ENCODE measurements at places on chromosomes 11 and 22.
A peak's percentile ranks its signal among the peaks of the same experiment; 100 is the strongest.

DNA sequence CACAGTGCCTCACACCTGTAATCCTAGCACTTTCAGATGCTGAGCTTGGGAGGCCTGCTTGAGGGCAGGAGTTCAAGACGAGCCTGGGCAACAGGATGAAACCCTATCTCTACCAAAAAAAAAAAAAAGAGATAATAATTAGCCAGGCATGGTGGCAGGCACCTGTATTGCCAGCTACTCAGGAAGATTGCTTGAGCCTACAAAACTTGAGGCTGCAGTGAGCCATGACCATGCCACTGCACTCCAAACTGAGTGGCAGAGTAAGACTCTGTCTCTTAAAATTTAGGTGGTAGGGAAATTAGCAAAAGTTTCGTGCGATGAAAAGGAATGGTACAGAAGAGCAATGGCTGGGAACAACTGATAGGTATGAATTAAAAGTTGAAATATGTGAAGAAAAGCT is 18.0 kb downstream of the ST13 start:
- no peak for DNase-seq

DNA sequence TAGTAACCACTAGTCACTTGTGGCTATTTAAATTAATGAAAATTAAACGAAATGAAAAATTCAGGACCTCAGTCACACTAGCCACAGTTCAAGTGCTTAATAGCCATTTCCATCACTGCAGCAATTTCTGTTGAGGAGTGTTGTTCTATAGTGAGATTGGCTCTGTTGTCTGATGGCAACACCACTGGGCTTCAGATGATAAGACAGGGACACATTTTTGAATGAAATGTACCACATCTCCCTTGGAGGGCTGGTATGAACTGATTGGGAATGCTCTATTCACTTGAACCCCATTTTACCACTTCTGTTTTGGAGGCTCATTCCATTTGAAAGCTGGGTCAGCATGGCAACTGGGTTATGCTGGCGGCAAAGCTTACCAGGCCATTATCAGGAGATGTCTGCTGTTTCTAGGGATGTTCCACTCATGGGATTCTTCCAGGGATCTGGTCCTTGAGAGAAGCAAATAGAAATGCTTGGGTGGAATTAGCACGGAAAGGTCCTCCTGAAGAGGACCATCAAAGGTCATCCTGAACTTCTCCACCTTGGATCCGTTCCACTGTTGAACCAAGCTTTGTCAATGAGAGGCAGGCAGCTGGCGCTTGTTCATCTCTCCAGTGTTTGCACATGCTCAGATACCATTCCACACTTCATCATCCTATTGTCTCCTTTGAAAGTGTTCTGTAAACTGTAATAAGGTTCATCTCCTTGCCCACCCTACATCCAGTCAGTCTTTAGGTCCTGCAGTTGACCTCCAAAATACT is 7.6 kb downstream of the AMOTL1 start:
- no peak for DNase-seq

- peak; percentile 36 for DNase-seq
These were observed at the start of gene MAP6 for GRCh38 chr11:75668451-75669297. Gene MAP6, minus strand, starts transcription at chr11:75669038. Its CDS starts 669 bp downstream, at chr11:75668369.

- DNase-seq = peak; percentile 77
These were observed 9.4 kb downstream of the TRIM29 start for GRCh38 chr11:120128392-120129119.

GRCh38 chr22:46763051-46763705 is 728 bp downstream of the TBC1D22A start:
- peak; percentile 38 for DNase-seq

DNA sequence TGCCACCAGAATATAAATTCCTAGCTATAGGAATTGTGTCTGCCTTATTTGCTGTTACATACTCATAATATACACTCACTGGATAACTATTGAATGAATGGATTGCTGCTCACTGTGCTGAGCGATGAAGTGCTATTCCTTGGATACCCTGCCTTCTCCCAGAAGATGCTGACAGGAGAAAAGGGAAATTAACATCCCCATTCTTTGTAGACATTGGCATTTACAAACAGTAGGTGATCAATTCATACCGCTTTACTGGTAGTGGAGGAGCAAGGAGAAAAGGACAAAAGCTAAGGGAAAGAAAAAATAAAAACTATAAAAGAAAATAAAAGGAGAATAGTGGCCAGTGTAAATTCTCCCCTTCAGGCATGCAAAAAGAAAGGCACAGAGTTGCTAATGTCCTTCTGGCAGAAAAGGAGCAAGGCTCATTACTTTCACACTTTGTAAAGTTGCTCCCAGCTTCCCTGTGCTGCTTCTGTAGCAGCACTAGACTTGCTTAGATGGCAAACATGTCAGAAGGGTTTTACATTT is 183.0 kb downstream of the LUZP2 start:
- DNase-seq = no peak

DNA sequence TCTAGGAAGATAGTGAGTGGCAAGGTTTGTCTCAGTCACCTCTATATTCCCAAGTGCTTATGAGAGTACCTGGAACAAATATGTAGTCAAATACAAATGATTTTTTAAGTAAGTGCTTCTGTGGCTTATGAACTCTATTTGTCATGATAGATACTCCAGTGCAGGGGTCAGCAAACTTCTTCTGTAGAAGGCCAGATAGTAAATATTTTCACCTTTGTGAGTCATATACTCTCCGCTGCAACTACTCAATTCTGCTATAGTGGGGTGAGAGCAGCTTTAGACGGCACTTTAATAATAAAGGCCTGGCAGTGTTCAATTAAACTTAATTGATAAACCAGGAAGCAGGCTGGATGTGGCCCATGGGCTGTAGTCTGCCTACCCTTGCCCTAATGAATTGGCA is 12.4 kb upstream of the CCDC34 start:
- DNase-seq = no peak

DNA sequence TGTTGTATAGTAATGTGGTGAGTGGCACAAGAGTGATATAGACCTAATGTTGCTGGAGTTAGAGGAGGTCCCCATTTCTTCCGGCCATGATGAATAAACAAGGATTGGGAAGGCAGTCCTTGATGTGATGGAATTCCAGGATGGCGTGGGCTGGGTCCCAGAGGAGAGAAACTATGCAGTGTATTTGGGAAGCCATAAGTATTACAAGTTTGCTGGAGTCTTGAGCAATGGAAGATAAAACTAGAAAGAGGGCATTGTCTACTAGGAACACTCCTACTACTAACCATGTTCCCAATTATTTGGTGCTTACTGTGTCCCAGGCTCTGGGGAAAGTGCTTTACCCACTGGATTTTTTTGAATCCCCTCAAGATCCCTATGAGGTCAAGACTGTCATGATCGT is 20.0 kb downstream of the LDLRAD3 start:
- no peak for DNase-seq

DNA sequence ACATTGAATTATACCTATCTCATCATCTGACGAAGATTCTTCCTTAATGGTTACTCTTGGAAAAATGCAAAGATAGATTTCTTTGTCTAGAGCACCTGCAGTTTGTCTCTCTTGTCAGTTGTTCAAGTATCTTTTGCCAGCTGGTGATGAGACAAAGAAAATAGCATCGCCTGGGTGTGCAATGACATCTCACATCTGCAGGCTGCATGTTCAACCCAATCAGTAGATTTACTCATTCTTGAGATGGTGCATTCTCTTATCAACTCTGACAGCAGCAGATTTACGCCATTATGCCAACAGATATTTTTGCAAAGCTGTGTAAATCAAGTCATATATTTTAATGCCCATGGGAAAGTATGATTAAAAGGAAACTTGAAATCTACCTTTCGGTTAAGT is 164.6 kb upstream of the PDGFD start:
- DNase-seq = no peak

- no peak for DNase-seq
These were observed 16.6 kb downstream of the IL10RA start for GRCh38 chr11:118002541-118003423.
